ENCODE measurements at places on chromosomes 12 and 14.

GRCh38 chr14:28690029-28690692 is 76.4 kb upstream of the FOXG1 start:
- no peak for DNase-seq

- no peak for DNase-seq
These were observed 3.4 kb downstream of the CDK2AP1 start for GRCh38 chr12:123267991-123268843.

DNA sequence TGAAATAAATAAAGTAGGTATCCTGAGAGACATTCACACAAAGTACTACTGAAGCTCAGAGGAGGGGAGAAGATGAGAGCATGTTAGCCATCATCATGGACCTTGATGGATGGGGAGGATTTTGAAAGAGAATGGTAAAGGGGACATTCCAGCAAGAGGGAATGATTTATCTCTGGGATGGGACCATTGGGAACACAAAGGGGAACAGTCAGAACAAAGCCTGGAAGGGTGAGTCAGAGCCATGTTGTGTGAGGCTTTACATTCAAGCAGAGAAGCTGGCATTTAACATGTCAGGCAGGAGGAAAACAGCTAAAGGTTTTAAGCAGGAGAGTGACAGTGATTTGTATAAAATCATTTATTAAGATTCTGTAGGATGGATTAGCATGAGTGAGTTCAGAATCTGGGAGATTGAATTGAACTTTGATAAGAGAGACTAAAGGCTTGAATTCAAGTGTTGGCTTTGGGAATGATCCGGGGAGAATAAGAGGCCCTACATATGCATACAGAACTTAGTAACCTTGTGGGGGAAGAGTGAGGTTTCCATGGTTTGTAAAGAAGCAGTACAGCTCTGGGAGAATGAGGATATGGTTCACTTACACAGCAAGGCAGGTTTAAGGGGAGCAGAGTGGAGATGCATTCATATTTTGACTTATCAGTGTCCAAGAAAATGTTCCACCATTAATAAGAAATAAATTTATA is 174.4 kb downstream of the SYT10 start:
- DNase-seq = no peak

GRCh38 chr14:77098529-77099353 is 683 bp downstream of the CIPC start:
- no peak for DNase-seq

- no peak for DNase-seq
These were observed 75.3 kb upstream of the CEP83 start for GRCh38 chr12:94534774-94535509.

DNA sequence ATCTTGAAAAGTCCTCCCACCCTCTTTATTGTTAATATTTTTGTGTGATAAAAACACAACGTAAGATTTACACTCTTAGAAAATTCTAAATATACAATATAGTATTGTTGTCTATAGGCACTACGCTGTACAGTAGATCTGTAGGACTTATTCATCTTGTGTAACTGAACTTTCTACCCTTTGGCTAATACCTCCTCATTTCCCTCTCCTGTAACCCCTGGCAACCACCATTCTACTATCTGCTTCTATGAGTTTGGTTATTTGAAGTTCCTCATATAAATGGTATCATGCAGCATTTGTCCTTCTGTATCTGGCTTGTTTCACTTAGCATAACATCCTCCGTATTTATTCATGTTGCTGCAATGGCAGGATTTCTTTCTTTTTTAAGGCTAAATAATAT is 5.2 kb upstream of the CLEC9A start:
- no peak for DNase-seq

GRCh38 chr14:100575266-100575995 is 11.8 kb downstream of the BEGAIN start:
- no peak for DNase-seq

- no peak for DNase-seq
These were observed 80.8 kb downstream of the E2F7 start for GRCh38 chr12:76984566-76984965.

DNA sequence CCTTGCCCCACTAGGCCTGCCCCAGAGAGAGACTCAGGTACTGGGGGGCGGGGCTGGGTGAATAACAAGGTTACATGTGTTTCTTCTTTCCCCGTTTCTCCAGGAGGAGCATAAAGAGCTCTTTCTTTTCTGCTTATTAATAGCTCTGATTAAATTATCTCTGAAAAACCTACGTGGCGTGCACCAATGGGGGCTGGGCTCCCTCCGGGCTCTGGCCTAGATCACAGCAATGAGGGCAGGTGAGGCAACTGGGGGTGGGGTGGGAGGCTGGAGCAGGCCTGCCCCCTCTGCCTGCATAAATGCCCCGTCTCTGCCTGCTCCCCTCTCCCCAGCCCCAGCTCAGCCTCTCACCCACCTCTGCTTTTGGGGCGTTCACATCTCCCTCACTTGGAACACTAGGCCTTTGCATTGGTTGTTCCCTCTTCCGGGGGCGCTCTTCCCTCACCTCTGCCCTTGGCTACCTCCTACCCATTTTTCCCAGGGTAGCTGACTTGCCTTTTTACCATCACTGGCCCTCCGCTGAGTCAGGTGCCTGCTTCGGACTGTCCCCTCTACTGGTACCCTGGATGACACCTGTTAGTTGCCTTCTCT is 4.1 kb upstream of the FAM222A start:
- no peak for DNase-seq

- DNase-seq = no peak
These were observed 107.2 kb upstream of the DDHD1 start for GRCh38 chr14:53260286-53260685.

GRCh38 chr12:103794309-103795213 is 46.5 kb downstream of the NT5DC3 start:
- DNase-seq = no peak

DNA sequence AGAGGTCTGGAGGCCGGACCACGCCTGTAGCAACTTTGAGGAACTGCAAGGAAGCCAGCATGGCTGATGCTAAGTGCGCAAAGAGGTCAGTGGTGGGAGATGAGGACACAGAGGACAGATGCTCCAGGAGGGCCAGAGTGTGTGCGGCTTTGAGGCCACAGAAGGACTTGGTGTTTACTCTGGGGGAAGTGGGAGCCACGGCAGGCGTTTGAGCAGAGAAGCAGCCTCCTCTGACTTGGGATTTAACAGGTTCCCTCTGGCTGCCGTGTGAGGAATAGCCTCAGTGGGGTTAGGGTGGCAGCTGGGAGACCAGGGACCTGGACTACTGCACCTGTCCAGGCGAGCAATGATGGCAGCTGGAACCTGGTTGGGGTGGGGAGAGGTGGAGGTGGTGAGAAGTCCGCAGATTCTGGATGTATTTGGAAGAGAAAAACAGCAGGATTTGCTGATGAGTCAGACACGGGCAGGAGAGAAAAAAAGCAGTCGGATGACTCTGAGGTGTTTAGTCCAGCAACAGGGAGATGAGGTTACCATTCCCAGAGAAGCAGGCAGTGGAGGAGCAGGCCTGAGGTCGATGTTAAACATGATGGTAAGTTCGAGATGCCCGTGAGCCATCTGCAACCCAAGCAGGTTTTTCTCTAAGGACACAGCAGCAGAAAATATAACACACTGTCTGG is 143.5 kb downstream of the SCARB1 start:
- DNase-seq = no peak

DNA sequence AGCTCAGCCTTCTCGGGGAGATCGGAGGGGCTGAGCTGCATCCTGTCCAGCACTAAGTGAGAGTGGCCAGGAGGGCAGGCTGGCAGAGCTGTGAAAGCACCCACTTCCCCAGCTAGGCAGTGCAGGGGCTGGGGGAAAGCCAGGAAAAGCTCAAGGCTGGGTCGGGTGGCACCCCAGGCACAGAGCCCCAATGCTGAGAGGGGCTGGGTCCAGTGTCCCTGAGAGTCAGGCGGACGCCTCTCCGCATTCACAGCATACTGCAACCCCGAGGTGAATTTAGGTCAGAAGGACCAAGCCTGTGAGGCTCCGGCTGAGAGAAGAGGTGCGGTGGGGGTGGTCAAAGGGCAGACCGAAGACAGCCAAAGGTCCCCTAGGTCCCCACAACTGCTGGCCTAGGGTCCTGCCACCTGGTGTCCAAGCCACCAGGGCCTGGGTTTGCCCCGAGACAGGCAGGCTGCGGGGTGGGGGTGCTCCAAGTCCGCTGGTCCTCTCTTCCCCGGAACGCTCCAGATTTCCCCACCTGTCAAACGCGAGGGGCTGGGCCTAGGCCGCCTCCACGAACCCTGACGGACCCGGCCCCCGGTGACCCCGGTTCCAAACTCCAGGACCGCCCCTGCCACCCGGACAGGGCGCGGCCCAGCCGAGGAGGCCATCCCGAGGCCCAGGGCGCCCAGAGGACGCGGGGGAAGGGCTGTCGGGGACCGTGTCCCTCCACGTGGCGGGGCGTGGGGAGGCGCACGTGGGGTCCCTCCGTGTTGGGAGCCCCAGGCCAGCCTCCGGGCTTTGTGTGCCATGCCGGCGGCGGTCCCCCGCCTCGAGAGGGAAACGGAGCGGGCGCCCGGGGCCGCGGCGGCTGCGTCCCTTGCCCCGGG is 527 bp downstream of the CAMKK2 start:
- no peak for DNase-seq

DNA sequence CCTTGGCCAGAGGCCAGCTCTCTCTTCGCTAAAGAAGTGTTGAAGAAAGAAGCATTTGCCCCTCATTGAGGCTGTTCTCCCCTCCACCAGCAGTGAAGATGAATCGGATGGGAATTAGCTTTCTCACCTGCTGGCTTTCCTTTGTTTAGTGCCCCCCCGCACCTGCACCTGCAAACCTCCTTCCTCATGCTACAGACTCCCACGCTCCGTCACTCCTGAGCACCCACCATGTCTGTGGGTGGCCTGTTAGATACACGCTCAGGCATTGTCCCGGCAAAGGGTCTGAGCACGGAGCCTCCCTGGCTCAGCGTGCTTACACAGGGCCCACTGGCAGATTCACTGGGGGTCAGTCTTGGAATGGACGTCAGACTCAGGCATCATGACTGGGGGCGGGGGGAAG is 121.6 kb downstream of the GLT1D1 start:
- DNase-seq = no peak

- DNase-seq = no peak
These were observed 61.9 kb upstream of the IFNG-AS1 start for GRCh38 chr12:67927324-67927723.

DNA sequence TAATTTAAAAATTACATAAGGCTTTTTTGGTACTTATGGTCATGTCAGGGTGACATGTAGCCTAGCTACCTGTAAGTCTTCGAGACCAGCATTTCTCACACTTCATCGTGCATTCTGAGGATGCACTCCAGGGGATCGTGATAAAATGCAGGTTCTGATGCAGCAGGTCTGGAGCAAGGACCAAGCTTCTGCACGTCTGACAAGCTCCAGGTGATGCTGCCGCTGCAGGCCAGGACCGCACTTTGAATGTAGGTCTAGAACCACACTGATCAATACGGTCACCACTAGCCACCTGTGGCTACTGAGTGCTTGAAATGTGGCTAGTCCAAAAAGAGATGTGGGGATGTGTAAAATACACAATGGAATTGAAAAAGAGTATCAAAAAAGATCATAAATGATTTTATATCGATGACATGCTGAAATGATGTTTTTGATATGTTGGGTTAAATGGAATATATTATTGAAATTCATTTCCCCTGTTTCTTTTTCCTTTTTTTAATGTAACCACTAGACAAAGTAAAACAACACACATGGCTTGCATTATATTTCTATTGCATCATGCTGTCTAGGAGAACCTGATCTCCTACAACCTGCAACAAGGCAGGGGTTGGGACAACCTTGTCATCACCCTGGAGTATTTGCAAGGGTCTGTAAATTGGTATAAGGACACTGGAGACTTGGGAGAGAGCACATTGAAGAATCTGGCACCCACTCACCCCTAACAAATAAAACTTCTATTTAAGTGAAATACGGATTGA is 142.4 kb downstream of the DPF3 start:
- no peak for DNase-seq

DNA sequence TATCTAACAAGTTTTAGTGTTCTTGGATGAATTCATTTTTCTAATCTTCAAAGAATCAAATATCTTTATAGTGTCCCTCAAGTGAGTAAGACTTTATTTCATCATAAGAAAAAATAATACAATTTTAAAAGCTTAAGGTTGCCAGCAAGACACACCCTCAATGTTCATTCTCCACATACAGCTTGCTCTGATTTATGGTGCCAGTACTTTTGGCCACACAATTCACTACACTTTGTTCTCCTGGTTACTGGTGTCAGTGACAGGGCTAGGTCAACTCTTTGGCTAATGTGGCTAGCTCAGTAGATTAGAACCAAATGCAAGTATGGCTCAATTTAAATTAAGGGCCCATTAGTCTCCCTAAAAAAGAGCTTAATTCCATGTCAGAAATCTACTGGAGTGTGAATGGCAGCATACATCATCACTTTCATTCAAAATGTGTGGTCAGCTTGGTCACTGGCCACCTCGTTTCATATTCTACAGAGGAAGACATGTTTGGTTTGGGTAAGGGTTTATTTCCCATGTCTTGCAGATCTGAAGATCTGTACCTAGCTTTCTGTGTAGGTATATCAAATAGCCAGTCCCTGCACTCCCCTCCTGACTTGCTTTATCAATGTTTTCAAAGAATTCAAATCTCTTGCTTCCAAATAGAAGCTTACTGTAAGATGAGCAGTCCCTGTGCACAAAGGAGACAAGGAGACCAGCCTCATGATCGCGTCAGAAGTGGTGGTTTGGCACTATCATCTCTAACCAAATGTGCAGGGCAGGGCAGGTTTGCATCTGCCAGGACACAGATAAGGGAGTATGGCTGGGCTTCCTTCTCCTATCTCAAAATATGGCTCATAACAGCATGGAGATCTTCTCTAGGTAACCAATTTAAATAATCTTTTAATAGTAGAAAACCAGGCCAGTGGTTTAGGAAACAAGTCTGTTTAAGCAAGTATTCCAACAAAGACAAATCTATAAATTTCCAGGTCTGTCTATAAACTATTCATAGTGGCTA is 31.3 kb downstream of the HECTD4 start:
- no peak for DNase-seq

- DNase-seq = no peak
These were observed 70.8 kb downstream of the CCDC88C start for GRCh38 chr14:91346838-91347173.

GRCh38 chr14:55568618-55569017 is 11.4 kb upstream of the KTN1 start:
- no peak for DNase-seq

- no peak for DNase-seq
These were observed 4.5 kb upstream of the EML1 start for GRCh38 chr14:99788713-99789112.

DNA sequence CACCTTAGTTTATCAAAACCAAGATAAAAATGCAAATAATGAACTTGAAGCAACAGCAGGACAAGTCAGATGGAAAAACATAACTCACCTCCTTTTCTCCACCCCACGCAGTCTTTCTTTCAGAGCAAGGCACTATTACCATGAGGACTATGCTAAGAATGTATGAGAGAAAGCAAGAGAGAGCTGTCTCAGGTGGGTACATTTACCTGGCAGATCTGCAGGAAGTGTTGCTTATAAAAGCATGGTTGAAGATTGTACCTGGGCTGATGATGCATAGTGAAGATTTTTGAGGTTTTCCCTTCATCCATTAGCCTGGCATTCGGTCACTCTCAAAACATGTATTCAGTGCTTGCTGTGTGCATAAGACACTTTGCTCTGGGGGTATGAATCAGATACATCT is 68.8 kb upstream of the IFNG-AS1 start:
- no peak for DNase-seq

- no peak for DNase-seq
These were observed 69.3 kb upstream of the USP15 start for GRCh38 chr12:62190689-62191490.

Measured in GM06990 (cell line).